ENCODE measurements at places on chromosomes 4 and X. TPM values are rescaled to one million over a fixed set of nuclear protein-coding genes. Genes with fewer than 3 reads are reported as not detected.

The SATL1 gene
- total RNA-seq = 0.31 TPM

The MAGEC3 gene
- total RNA-seq = not detected

The ARHGAP6 gene
- total RNA-seq = 0.07 TPM

The TCEAL2 gene
- total RNA-seq = 14.2 TPM

The IL13RA2 gene
- not detected for total RNA-seq

The MED28 gene
- 90.4 TPM for total RNA-seq

The PLP1 gene
- total RNA-seq = 88.3 TPM

The HPGDS gene
- not detected for total RNA-seq

The NXT2 gene
- 20.3 TPM for total RNA-seq

The EMCN gene
- not detected for total RNA-seq

The SFRP2 gene
- 156 TPM for total RNA-seq

The RPS6KA6 gene
- 10.5 TPM for total RNA-seq

The FAT4 gene
- 6.9 TPM for total RNA-seq

The ZDHHC15 gene
- 2.7 TPM for total RNA-seq
